ENCODE measurements at places on chromosomes 7 and 10.

GRCh38 chr10:55852900-55853299 lies 508.2 kb downstream of the ZWINT start:
- DNase-seq = no peak

GRCh38 chr10:114683593-114683992 lies 25.5 kb upstream of the ABLIM1 start:
- DNase-seq = no peak

- no peak for DNase-seq
These were observed 5.1 kb downstream of the DDIT4 start for GRCh38 chr10:72278668-72279393.

GRCh38 chr10:89891006-89891535 lies 189.7 kb downstream of the KIF20B start:
- no peak for DNase-seq

DNA sequence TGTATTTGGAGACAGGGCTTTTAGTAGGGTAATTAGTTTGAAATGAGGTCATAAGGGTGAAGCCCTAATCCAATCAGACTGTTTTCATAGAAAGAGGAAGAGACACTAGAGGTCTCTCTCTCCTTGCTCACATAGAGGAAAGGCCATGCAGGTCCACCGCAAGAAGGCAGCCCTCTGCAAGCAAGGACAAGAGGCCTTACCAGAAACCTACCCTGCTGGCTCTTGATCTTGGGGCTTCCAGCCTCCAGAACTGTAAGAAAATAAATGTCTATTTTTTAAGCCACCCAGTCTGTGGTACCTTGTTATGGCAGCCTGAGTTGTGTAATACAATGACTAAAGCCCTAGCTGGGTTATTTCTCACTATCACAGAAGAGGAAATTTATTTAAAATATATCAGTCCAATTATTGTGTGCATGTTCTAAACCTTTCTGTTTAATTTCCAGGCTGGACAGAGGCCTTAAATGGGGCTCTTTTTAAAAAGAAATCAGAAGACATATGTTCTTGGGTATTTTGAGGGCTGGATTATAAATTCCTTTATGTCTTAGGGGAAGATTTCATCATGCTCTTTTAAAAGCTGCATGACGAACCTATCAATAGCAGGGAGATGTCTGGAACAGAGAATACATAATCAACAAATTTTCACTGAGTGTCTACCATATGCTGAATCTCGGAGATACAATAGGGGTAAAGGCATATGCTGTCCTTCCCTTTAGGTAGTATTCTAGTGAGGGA lies 12.9 kb upstream of the TMEM26 start:
- no peak for DNase-seq

GRCh38 chr7:129334473-129334872 lies 99.8 kb upstream of the STRIP2 start:
- no peak for DNase-seq

DNA sequence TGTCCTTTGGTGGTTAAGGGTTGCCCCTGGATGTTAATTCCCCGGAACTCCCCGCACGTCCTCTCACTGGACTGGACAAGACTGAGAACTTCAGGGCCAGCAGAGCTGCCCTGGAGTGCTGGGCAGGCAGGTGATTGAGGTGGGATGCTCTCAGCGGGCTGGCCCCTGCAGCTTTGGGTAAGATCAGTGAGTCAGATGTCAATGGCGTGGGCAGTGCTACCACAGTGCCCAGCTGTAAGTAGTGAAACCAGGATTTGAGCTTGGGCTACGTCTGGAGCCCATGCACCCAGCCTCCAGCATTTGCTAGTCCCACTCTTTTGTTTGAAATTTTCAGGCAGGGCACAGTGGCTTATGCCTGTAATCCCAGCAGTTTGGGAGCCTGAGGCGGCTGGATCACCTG lies 6.7 kb upstream of the SEPHS1 start:
- no peak for DNase-seq

GRCh38 chr10:70378122-70378521 lies 4.3 kb downstream of the LRRC20 start:
- no peak for DNase-seq

- no peak for DNase-seq
These were observed 3.5 kb upstream of the CFAP58 start for GRCh38 chr10:104350127-104350635.

Measured in ovary (tissue), 10 donors.